A673 (cell line): ENCODE measurements at places on chromosomes 11 and 22. TPM values are rescaled to one million over a fixed set of nuclear protein-coding genes. Genes with fewer than 3 reads are reported as not detected.

DNA sequence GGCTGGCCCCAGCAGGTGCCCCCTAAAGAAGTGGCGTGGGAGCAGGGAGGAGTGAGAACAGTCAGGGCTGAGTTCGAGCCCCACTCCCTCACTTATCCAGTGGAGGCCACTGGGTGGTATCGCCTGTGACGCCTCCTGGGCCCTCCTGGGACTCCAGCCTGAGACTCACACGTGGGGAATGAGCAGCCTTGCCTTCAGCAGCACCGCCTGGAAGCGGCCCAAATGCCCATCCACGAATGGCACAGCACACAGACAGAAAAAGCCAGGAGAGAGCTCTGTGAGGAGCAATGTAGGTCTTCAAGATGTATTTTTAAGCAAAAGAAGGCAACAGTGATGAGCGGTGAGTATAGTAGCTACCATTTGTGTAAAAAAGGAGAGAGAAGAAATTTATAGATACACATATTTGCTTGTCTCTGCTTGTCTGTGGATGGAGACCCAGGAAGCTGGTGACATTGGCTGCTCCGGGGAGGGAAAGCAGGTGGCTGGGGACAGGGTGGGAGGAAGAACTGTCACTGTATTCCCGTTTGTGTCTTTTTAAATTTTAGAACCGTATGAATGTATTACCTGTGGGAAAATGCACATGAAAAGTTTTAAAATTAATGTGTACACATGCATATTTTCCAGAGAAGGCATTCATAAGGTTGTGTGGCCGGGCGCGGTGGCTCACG, 13.2 kb downstream of the KCNJ4 start:
- no peak for DNase-seq

DNA sequence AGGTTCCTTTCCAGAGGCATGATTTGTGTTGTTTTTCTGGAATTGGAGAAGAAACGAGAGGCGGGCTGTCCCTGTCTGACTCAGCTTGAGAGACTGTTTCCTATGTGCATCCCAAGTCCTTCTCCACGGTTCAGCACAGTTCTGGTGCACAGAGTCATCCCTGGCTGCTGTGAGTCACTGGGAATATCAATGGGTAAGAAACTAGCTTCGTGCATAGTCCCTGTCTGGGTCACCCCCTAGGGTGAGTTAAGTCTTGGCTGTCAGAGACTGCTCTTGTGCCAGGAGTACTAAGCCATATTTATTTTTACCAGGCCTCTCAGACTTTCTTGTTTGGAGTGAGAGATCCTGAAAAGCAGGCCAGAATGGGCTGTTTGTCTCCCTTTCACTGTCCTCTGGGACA, 2.4 kb upstream of the LRP4 start:
- peak; percentile 55 for DNase-seq

- no peak for DNase-seq
These were observed 94.1 kb downstream of the DBX1 start for GRCh38 chr11:20066013-20066782.

GRCh38 chr11:134347441-134347840, 15.7 kb downstream of the GLB1L2 start:
- DNase-seq = no peak

GRCh38 chr11:35267504-35267903, 128.5 kb downstream of the CD44 start:
- DNase-seq = no peak

- no peak for DNase-seq
These were observed 68.3 kb downstream of the HIPK3 start for GRCh38 chr11:33325451-33325850.

- no peak for DNase-seq
These were observed 77.0 kb downstream of the PAK1 start for GRCh38 chr11:77396911-77397310.

DNA sequence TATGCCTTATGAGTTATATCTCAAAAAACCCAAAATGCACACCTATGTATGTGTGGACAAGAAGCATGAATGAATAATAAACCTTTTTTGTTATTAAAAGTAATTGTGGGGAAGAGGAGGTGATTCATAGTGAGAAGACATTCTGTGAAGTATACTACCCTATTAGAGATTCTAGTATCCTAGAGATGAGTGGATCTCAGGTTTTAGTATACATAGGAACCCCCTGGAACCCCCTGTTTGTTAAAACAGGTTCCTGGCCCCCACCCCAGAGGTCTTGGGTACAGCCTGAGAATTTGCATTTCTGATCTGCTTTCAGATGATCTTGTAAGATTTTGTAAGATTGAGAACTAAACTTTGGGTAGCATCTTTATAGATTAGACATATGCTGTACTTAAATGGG, 17.5 kb downstream of the NUCB2 start:
- DNase-seq = no peak

GRCh38 chr22:34847072-34847471, 218.9 kb upstream of the ISX start:
- DNase-seq = no peak

GRCh38 chr11:65849366-65849765, 8.6 kb downstream of the CFL1 start:
- DNase-seq = no peak

GRCh38 chr11:35150454-35150853, 11.5 kb downstream of the CD44 start:
- DNase-seq = no peak

DNA sequence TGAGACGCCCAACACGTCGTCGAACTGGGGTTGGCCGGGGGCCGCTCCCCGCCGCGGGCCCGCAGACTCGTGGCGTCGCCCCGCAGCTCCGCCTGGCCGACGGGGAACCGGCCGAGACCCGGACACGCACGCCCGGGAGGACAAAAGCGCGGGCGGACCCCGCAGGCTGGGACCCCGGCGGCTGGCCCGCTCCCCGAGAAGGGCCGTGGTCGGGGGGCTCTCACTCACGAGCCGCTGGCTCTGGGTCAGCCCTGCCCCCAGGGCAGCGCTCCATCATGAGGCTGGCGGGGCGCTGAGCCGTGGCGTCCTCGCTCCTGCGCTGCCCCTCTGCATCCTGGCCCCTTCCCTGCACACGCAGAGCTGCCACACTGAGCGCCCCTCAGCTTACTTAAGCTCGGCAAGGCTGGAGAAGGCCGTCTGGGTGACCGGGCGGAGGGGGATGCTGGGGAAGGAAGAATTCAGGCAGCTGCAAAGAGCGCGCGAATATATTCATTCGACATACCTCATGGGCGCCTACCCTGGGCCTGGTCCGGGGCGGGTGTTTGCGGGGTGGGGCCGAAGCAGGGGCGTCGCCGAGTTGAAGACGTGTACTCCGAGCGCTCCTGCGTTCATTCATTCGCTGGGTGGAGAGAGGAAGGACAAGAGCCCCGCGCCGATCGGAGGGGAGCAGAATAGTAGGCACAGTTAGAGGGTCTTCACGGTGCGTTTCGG, 579 bp upstream of the CYB5R2 start:
- DNase-seq = no peak

DNA sequence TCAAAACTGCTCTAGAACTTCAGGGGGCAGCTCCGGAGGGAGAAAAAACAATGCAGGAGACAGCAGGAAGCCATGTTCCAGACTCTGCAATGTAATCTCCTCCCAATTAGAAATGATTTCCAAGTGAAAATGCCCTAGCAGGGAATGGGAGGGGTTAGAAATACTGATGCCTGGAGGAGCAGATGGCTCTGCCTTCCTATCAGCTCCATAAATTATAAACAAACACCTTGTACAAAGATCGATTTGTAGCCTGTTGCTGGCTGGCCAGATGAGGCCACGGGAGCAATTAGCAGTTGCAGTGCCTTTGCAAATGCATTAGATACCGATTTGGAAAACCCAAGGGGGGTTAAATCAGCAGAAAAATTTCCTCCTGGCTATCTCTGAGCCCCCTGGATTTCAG, 46.6 kb upstream of the CHRM4 start:
- DNase-seq = no peak

GRCh38 chr22:17846326-17846992, 72.2 kb upstream of the BID start:
- no peak for DNase-seq

DNA sequence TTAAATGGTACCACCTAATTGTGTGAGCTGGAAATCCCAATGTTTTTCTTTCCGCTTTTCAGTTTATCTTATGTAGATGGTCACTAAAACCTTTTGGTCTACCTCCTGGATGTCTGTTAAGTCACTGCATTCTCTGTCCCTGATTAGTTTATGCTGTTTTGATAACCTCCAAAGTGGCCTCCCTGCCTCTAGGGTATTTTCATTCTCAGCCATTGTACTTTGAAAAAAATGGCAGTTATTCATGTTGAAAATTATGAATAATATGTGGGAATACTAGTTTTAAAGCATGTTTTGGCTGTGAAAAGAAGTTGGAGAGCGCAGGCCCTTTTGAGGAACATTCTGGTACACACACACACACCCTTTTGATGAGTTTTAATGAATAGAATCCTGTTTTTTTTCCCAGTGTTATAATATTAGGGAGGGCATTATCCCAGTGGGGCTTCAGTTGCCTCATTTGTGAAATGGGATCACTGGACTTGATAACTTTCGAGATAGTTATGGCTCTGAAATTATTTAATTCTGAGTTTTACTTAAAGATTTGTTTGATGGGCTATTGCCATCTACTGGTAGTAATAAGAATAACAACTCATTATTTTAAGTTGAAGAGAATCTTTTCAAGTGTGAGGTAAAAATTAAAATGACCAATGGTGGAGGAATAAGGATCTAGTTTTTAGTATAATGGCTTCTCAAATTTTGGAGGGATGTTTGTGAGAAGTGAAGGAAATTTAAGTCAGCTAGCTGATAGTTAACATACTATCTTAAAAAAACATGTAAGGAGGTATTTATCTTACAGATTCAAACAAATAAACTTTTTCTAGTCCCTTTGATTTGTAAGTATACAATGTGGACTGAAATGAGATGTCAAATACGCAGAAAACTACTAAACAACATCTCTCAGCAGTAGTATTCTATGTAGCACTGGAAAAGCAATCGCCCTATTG, 3.9 kb downstream of the FDX1 start:
- DNase-seq = peak; percentile 74

DNA sequence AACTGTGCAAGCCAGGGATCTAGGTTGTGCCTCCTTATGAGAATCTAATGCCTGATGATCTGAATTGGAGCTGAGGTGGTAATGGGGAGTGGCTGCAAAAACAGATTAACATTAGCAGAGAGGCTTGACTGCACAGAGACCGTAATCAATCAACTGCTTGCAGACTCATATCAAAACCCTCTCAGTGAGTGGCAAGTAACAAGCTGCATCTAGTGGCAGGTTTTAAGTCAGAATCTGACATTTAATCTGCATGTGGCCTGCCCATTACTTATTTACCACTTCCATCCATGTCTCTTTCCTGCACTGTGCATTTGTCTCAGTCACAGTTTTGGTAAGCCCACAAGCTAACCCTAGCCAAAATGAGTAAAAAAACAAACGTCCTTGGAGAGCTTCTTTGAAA, 11.2 kb downstream of the C11orf58 start:
- DNase-seq = no peak

DNA sequence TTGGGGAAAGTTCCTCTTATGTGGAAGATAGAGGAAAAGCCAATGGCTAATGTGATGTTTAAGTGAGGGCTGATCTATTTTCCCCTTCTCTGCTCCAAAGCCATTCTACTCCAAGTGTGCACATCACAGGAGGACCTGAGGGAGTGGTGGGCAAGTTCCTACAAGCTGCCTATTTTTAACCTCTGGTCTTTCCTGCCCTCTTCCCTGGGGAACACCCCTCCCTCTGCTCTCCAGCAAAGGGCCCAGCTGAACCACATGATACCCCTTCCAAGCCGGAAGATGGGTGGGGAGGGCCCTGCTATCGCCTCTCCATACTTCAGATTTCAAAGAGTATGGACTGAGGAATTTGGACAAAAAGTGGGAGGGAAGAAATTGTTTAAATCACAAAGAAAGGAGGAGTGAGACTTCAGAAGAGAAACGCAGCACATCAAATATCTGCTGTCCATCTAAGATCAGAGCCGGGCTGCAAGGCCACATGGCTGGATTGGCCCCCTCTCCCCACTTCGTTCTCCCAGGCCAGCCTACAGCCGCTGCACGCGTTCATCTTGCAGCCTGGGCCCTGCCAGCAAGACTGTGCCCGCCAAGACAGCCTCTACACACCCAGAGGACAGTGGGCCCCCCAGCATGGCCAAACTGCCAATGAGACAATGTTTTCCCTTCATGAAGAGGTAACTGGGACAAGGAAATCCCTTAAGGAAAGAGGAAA, 77.5 kb downstream of the MICAL3 start:
- no peak for DNase-seq

C11orf91 gene
- not detected in 2 replicates for total RNA-seq

HBE1 gene
- not detected in 2 replicates for total RNA-seq

LRP5 gene
- total RNA-seq = 67.0 and 76.3 TPM in 2 replicates

DDTL gene
- not detected in 2 replicates for total RNA-seq

TENM4 gene
- total RNA-seq = 0.11 and 0.68 TPM in 2 replicates

TSPAN18 gene
- 2.8 and 5.8 TPM in 2 replicates for total RNA-seq

HIKESHI gene
- total RNA-seq = 55.1 and 58.7 TPM in 2 replicates

SSTR3 gene
- not detected in 2 replicates for total RNA-seq

POU2AF2 gene
- total RNA-seq = not detected in 2 replicates

OR8G5 gene
- not detected in 2 replicates for total RNA-seq

LARGE1 gene
- not detected in 2 replicates for total RNA-seq

MAJIN gene
- total RNA-seq = not detected in 2 replicates

RFPL1 gene
- not detected in 2 replicates for total RNA-seq

SHISA8 gene
- total RNA-seq = 1.4 and 1.8 TPM in 2 replicates
